Hair follicular keratinocyte (primary cell): ENCODE measurements at places on chromosomes 3 and 15. TPM values are rescaled to one million over a fixed set of nuclear protein-coding genes. Genes with fewer than 3 reads are reported as not detected.

The RAB6B gene
- 0.15 and 0.23 TPM in 2 replicates for total RNA-seq

The BTD gene
- 16.7 and 17.2 TPM in 2 replicates for total RNA-seq

The SEMA3F gene
- 120 and 137 TPM in 2 replicates for total RNA-seq

The IGF2BP2 gene
- 116 and 138 TPM in 2 replicates for total RNA-seq

The COL6A5 gene
- not detected in 2 replicates for total RNA-seq

The CHRNA3 gene
- not detected in 2 replicates for total RNA-seq

The IGF1R gene
- 15.8 and 33.6 TPM in 2 replicates for total RNA-seq

The SH2D7 gene
- total RNA-seq, result not detected in 2 replicates

The PLSCR2 gene
- not detected in 2 replicates for total RNA-seq

The AADACL2 gene
- total RNA-seq, result not detected in 2 replicates

The ITPKA gene
- total RNA-seq, result 0.62 and 1.8 TPM in 2 replicates

The KIF15 gene
- 3.8 and 12.6 TPM in 2 replicates for total RNA-seq

The MAGEL2 gene
- not detected in 2 replicates for total RNA-seq

The GALNT15 gene
- 0.57 TPM in 1 of 2 replicates, not detected in the other for total RNA-seq

The ATP13A5 gene
- not detected in 2 replicates for total RNA-seq

The ATP10A gene
- not detected in 2 replicates for total RNA-seq

The PEX11A gene
- total RNA-seq, result 4.8 and 6.2 TPM in 2 replicates

The GOLGA6D gene
- not detected in 2 replicates for total RNA-seq

The SAMMSON gene
- not detected in 2 replicates for total RNA-seq

The DCUN1D1 gene
- 17.5 and 19.0 TPM in 2 replicates for total RNA-seq

The SUCNR1 gene
- not detected in 2 replicates for total RNA-seq

The GPR62 gene
- not detected in 2 replicates for total RNA-seq

The GPR149 gene
- not detected in 2 replicates for total RNA-seq

The SLC9C1 gene
- not detected in 2 replicates for total RNA-seq

The AHSG gene
- total RNA-seq, result 0.47 TPM in 1 of 2 replicates, not detected in the other

The CLDN11 gene
- 3.4 and 5.1 TPM in 2 replicates for total RNA-seq

The BMF gene
- total RNA-seq, result 0.04 and 0.08 TPM in 2 replicates

The SI gene
- total RNA-seq, result not detected in 2 replicates

The TP63 gene
- 138 and 212 TPM in 2 replicates for total RNA-seq

The GASK1A gene
- total RNA-seq, result 0.91 and 0.94 TPM in 2 replicates

The SHF gene
- 0.38 and 0.78 TPM in 2 replicates for total RNA-seq

The SERPINI2 gene
- not detected in 2 replicates for total RNA-seq

The DOCK3 gene
- total RNA-seq, result 0.08 TPM in 1 of 2 replicates, not detected in the other

The SERINC4 gene
- not detected in 2 replicates for total RNA-seq

The LOXL1 gene
- 12.8 and 16.4 TPM in 2 replicates for total RNA-seq

The CLDN16 gene
- not detected in 2 replicates for total RNA-seq

The C2CD4B gene
- not detected in 2 replicates for total RNA-seq

The CGGBP1 gene
- total RNA-seq, result 27.7 and 29.8 TPM in 2 replicates

The OSTN gene
- total RNA-seq, result not detected in 2 replicates

The SLC25A36 gene
- 44.8 and 46.3 TPM in 2 replicates for total RNA-seq

The MYZAP gene
- total RNA-seq, result 0.15 and 3.4 TPM in 2 replicates

The CHDH gene
- total RNA-seq, result 0.04 and 0.08 TPM in 2 replicates

The HHATL gene
- total RNA-seq, result not detected in 2 replicates

The PLCH1 gene
- not detected in 2 replicates for total RNA-seq

The MST1R gene
- total RNA-seq, result 17.8 and 21.9 TPM in 2 replicates

The KLF15 gene
- not detected in 2 replicates for total RNA-seq

The TRPM7 gene
- total RNA-seq, result 14.4 and 22.2 TPM in 2 replicates

The CFAP20DC gene
- 7.3 and 10.0 TPM in 2 replicates for total RNA-seq

The ZCWPW2 gene
- 0.23 and 0.42 TPM in 2 replicates for total RNA-seq

The PLA2G4E gene
- total RNA-seq, result 0.27 and 0.39 TPM in 2 replicates

The A4GNT gene
- not detected in 2 replicates for total RNA-seq

The CRYBG3 gene
- total RNA-seq, result 5.5 and 6.5 TPM in 2 replicates

The BCHE gene
- 0.08 and 1.6 TPM in 2 replicates for total RNA-seq

The SLC38A3 gene
- not detected in 2 replicates for total RNA-seq

The OR5K2 gene
- total RNA-seq, result not detected in 2 replicates
